ENCODE measurements at places on chromosomes 2 and 18.

GRCh38 chr18:26654616-26655524 is 106.5 kb upstream of the KCTD1 start:
- DNase-seq, result no peak

- no peak for DNase-seq
These were observed 10.4 kb upstream of the UBE2F start for GRCh38 chr2:237956402-237956736.

DNA sequence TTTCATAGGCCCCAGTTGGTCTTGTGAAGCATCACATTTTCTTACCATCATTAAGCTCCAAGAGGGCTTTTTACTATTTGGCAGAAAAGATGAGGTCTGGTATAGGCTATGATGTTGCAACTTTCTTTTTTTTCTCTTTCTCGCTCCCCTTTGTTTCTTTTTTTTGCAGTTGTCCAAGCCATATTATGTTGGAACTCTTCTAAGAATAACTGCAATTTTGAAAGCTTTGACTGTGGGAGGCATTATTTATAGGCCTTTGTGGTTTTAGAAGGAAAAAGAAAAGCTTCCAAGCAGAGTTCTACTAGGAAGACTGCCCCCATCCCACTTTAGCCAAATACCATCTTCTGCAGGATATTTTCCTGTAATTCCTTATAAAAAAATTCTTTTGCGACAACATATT is 571.6 kb downstream of the ARHGAP15 start:
- DNase-seq, result no peak

- DNase-seq, result no peak
These were observed 25.3 kb downstream of the HNRNPA3 start for GRCh38 chr2:177237932-177238331.

- DNase-seq, result no peak
These were observed 97.7 kb downstream of the CPS1 start for GRCh38 chr2:210654091-210654490.

DNA sequence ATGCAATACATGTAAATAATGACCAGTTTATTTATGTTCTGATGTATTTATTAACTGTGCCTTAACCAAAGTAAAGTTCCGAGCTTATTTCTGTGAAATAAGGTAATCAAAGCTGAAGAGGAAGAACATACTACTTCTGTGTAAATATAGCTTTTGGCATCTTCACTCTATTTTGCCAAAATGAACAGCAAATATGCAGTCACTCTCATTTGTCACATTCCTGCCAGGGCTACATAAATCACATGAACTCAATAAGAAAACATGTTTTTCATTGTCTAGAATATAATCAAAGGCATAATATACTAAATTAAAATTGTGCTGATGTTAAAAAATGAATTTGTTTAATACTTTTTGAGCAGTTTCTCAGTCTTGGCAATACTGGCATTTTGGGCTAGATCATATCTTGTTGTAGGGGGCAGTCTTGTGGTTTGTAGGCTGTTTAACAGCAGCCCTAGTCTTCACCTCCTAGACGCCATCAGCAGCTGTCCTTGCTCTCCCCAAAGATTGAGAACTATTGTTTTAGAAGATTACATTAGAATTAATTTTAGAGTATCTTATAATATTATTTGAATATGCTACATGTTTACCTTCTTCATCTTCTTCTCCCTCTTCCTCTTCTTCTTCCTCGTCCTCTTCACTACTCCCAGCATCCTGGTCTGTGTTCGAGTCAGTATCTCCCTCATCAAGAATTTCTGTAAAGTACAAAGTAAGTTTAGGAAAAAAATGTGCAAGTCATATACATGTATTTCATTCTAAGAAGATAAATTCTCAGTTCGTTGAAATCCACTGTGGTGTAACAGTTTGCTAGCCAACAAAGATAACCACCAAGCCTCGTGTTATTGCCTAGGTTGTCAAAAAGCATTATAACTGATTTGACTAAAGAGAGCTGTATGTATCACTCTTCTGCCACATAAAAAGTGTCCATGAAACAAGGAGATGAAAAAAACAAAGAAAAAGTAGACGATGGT is 41.5 kb downstream of the CWC22 start:
- DNase-seq, result no peak

DNA sequence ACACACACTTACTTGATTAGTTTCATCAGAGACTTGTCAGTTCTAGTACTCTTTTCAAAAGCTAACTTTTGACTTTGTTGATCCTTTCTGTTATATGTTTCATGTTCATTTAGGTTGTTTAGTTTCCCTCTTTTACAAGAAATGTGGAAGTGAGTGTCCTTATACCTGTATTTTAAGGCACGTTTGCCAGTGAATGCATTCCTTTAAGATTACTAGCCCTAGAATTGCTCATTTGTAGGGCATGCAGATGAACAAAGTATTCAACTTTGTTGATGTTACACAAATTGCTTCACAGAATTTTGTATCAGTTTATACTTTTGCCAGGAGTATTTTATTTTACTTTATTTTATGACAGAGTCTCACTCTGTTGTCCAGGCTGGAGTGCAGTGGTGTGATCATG is 6.3 kb downstream of the IL1RL2 start:
- DNase-seq, result no peak

GRCh38 chr2:201466050-201466675 is 14.6 kb downstream of the STRADB start:
- DNase-seq, result no peak

DNA sequence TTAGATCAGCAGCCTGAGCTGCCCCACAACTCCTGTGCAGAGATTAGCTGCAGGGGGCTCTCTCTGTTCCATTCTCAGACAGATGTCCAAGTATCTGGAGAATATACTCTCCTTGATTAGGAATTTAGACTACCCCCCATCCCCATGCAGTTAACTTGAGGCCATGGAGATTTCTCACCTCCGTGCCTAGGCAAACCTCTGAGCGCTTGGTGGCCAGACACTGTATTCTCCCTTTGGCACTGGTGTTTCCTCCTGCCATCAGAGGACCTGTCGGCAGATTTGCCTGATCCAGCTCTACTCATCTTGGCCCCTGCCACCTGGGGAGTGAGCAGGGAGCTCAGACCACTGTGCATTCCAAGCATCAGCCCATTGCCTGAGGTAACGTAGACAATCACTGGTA is 48.3 kb downstream of the ZNF804A start:
- DNase-seq, result no peak

DNA sequence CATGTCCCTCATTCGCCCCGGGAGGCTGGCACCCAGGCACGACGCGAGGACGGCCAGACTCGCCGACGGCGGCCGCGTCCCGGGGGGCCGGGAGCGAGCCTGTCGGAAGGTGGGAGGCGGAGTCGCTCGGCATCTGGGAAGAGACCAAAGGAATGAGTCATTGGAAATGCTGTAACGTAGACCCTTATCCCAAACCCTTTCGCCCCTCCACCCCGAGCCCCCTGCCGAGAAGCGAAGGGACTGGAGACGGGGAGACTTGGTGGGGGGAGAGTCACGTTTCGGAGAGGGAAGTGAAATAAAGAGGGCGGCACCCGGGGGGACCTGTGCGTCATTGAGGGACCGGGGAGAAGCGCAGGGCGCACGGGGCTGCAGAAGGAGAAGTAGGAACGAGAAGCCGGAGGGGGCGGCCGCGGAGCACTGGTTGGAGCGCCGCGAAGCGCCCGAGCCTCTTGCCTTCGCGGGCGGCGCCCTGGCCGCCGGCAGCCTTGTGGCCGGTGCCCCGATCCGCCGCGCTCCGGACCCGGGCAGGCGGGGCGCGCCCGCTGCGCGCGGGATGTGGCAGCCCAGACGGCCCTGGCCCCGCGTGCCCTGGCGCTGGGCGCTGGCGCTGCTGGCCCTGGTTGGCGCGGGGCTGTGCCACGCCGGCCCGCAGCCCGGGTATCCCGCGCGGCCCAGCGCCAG is at the start of gene EMILIN2:
EMILIN2 (plus strand) TSS at position 371 of the 681 bp plus-strand sequence; CDS start at position 554, 183 bp downstream.
- peak; percentile 23 for DNase-seq

Measured in stimulated activated CD8-positive, alpha-beta memory T cell treated with anti-CD3 and anti-CD28 coated beads, Interleukin-12 subunit alpha, Interleukin-12 subunit beta, amount 100 ng/mL, for 4 hours (primary cell).